ENCODE measurements at places on chromosomes 13 and 19.

DNA sequence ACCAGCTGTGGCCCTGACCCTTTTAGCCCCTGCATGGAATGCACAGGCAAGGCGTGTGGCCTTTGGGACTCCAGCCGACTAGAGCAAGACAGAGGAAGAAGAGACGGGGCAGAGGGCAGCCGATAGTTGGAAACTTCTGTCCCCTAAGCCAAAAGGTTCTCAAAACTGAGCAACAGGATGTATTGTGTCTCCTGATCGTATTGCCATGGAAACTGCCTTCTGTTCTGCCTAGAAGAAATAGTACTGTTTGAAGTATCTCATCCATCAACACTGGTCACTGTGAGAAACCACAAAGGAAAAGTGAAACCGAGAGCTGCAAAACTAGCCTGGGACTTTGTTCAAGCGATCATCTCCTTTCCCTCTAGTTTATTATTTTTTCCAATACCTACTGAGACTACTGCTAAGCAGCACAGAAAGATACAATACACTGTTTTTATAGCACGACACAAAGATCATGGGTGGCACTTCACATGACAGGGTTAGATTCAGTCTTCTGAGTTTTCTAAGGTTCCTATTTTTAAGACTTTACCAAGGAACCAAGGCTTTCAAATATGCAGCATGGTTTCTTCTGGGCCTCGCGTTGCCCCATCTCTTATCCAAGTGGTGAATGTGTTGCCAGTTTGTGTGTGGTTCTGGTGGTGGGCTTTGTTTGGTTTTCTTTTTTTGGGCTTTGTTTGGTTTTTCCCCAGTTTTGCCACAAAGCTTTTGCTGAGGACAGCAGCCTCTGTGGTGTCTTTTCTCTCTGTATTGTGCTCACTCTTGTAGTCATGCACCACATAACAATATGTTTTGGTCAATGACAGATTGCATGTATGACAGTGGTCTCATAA is 49.3 kb upstream of the GPR183 start:
- no peak for DNase-seq

GRCh38 chr19:12720851-12721655 is 2.7 kb downstream of the TNPO2 start:
- DNase-seq = peak; percentile 13

GRCh38 chr13:40632915-40633314 is 33.5 kb downstream of the FOXO1 start:
- DNase-seq = no peak

GRCh38 chr13:98563071-98563470 is 13.8 kb downstream of the STK24 start:
- no peak for DNase-seq

DNA sequence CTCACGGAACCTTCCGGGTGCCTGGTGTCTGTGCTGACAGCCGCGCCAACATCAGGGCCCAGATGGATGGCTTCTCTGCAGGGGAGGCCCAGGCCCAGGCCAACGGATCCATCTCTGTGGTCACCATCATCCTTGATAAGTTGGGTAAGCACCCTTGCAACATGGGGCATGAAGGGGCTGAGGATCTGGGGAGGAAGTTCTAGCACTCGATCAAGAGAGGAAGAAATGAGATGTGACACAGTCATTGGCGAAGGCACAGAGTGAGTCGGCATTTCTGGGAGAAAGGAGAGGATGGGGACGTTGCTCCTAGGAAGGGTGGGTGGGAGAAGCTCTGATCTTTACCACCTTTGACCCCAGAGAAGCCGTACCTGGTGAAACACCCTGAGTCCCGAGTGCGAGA is 4.4 kb downstream of the CILP2 start:
- DNase-seq = no peak

GRCh38 chr19:19406878-19407632 is 1.6 kb downstream of the GATAD2A start:
- DNase-seq = no peak

DNA sequence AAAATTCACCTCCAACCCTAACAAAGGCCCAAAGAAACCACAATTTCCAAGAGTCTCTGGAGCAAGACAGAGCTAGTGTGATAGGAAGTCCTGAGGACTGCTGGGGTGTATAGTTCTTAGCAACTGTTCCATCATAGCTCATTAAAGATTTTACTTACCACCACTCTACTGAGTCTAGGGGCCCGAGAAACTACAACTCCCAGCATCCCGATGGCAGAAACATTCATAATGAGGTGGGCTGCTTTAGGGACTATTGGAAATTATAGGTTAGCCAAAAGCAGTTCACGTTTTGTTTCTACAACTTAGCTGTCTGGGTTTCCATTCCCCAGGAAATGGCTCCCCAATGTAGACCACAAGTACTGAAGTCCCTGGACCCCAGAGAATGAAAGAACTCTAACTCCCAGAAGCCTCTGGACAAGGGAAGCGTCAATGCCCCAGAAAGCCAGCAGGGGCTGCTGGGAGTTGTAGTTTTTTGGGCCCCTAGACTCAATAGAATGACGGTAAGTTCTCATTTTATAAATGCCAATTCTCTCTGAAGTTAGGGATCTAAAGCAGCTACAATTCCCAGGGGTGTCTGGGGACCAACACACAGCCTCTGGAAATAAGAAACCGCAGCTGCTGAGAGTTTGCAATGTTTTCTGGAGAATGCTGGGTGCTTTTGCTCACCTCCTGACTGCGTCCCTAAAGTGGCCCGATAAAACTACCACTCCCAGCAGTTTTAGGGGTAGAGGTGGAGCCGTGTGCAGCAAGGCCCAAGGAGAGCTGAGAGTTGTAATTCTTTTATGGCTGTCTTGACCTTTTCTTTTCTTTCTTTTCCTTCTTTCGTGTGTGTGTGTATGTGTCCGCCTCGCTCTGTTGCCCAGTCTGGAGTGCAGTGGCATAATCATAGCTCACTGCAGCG is 11.1 kb downstream of the FTL start:
- no peak for DNase-seq

DNA sequence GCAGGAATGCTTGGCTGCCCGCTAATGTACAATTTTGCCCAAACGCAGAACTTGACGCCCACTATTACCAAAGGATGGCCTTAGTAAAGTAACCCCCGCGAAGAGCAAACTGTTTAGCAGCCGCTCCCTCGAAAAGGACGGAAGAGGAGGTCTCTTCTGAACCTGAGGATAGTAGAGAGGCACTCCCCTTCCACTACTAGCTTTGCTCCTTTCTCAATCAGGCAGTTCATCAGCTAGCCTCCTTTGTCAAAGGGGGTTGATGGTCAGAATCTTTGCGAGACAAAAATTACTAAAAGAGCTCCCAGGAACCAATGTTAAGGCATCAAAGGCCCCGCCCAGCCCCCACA is 534 bp downstream of the CAB39L start:
- no peak for DNase-seq

- DNase-seq = no peak
These were observed 15.7 kb upstream of the CD177 start for GRCh38 chr19:43337737-43338136.

- no peak for DNase-seq
These were observed 23.7 kb upstream of the GPR18 start for GRCh38 chr13:99281811-99282263.

GRCh38 chr13:114099191-114099590 is 33.2 kb downstream of the RASA3 start:
- DNase-seq = no peak

GRCh38 chr19:13095934-13096927 is 6.4 kb downstream of the LYL1 start:
- no peak for DNase-seq

DNA sequence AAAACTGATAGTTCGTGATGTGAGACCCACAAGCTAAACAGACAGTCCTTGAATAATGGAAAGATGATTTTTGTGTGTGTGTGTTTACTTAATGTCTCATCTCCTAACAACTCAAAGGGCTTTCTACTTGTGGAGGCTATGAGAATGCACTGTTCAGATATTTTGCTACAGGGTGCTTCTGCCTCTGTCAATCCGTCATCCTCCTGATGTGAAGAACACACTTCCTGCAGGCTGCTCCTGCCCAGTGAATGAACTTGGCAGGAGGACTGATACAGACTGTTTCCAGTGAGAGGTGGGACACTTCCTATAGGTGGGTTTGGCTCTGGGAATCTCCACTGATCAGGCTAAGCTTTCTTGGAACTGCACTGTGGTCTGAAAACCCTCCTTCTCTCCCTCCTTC is 168.4 kb upstream of the STARD13 start:
- no peak for DNase-seq

- peak; percentile 39 for DNase-seq
These were observed 10.4 kb downstream of the ATP4B start for GRCh38 chr13:113647351-113648215.

DNA sequence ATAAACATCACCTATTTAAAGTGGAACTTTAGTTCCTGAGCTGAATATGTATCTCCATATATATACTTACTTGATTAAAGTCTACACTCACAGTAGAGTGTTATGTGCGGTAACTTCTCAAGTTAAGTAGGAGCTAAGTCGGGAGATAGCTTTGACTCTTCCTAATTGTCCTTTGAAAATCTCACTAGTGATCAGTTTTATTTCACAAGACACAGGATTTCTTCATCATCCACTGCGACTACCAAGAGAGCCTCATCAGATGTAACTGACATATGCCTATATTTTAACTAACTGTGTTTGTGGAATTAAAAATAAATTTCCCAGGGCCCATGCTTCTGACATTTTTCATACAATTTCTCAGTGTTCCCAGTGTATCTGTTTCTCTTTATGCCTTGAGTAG is 1664.0 kb downstream of the EFNB2 start:
- DNase-seq = no peak

- no peak for DNase-seq
These were observed 10.6 kb downstream of the TRIP10 start for GRCh38 chr19:6750062-6750461.

GRCh38 chr13:112747256-112747655 is 57.4 kb downstream of the ATP11A start:
- DNase-seq = no peak

- no peak for DNase-seq
These were observed 2.1 kb downstream of the TRIM13 start for GRCh38 chr13:49998714-49999624.

DNA sequence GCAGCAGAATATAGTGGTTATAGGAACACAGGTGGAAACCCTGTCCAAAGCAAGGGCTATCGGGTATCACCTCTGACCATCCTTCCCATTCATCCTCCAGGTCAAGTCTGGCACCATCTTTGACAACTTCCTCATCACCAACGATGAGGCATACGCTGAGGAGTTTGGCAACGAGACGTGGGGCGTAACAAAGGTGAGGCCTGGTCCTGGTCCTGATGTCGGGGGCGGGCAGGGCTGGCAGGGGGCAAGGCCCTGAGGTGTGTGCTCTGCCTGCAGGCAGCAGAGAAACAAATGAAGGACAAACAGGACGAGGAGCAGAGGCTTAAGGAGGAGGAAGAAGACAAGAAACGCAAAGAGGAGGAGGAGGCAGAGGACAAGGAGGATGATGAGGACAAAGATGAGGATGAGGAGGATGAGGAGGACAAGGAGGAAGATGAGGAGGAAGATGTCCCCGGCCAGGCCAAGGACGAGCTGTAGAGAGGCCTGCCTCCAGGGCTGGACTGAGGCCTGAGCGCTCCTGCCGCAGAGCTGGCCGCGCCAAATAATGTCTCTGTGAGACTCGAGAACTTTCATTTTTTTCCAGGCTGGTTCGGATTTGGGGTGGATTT is 2.1 kb upstream of the RAD23A start:
- DNase-seq = no peak

- DNase-seq = no peak
These were observed 11.5 kb upstream of the ZNF606 start for GRCh38 chr19:58014141-58014540.

GRCh38 chr19:58196901-58197616 is 14.2 kb downstream of the ZNF274 start:
- no peak for DNase-seq

DNA sequence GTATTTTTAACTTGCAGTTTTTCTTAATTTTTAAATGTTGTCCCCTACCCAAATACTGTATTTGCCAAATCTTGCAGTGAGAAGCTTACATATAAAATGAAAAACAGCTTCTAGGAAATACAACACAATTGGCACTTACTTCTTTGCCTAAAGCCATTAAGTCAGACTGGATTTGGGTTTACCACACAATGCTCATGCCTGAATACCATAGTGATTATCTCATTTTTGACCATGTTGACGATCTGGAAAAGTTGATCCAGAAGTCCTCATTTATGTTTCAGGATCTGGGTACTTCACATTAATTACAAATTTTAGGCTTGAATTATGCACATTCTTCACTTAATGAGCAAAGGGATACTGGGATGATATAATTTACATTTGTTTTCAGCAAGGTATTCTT is 2.4 kb downstream of the RNF6 start:
- DNase-seq = no peak

GRCh38 chr13:102724923-102725322 is 30.1 kb upstream of the METTL21C start:
- DNase-seq = peak; percentile 72

DNA sequence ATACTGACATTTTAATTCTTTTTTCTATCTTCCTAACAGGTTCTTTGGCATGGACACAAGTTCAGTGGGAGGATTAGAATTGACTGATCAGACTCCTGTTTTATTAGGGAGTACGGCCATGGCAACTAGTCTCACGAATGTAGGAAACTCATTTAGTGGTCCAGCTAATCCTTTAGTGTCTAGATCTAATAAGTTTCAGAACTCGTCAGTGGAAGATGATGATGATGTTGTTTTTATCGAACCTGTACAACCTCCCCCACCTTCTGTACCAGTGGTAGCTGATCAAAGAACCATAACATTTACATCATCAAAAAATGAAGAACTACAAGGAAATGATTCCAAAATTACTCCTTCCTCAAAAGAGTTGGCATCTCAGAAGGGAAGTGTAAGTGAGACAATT is 34.5 kb downstream of the ZMYM2 start:
- no peak for DNase-seq

- DNase-seq = no peak
These were observed 344.6 kb downstream of the RFC3 start for GRCh38 chr13:34162544-34162933.

DNA sequence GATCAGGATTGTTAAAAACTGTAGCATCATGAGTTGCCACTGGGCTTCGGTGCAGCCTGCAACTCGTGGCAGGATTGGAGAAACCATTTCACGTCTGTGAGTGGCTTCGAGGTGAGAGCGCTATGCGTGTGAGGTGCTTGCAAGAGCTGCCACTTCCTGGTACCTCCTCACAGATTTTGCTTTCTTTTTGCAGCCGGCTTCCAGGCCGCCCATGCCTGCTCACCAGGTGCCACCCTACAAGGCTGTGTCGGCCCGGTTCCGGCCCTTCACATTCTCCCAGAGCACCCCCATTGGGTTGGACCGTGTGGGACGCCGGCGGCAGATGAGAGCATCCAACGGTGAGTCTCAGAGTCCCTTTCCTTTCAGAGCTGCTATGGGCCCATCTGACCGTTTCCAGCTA is 57.9 kb upstream of the C1QTNF9 start:
- no peak for DNase-seq

GRCh38 chr19:16384688-16385087 is 60.1 kb downstream of the KLF2 start:
- no peak for DNase-seq

DNA sequence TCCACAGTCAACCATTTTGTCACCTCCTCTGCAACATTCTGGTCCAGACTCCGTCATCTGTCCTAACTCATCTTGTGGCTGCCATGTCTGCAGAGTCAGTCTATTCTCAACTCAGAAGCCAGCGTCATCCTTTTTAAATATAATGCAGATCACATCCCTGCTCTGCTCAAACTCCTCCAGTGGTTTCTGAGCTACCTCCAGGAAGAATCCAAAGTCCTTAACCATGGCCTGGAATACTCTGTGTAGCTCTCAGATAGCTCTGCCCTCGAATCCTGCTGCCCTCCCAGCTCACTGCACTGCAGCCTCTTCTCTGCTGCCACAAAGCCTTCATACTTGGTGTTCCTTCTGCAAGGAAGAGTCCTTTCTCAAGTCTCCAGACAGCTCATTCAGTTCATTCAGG is 190.8 kb downstream of the FOXO1 start:
- DNase-seq = no peak

GRCh38 chr13:77599351-77599750 is 63.8 kb downstream of the SCEL start:
- DNase-seq = no peak

Measured in RWPE1 (cell line).